Stimulated activated CD4-positive, alpha-beta T cell treated with anti-CD3 and anti-CD28 coated beads, TNF-alpha, amount 100 ng/mL, for 1 hour (primary cell): ENCODE measurements at places on chromosomes 12 and 14.
A peak's percentile ranks its signal among the peaks of the same experiment; 100 is the strongest.

DNA sequence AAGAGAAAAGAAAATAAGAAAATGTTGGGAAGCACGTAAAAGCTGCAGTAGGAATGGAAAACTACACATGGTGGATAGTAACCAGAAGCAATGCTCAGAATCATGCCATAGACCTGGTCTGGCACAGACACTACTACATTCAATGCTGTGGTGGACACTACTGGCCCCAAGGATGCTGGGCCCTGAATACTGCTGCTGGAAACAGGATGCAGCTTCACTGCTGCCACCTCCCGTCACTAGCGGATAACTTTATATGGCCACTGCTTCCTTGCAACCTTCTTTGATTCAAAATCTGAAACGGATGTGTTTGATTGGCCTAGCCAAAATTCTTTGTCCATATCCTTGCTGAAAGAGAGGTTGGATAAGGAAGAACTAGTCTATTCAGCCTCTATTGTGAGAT is 30.7 kb downstream of the ADCY6 start:
- DNase-seq: no peak

DNA sequence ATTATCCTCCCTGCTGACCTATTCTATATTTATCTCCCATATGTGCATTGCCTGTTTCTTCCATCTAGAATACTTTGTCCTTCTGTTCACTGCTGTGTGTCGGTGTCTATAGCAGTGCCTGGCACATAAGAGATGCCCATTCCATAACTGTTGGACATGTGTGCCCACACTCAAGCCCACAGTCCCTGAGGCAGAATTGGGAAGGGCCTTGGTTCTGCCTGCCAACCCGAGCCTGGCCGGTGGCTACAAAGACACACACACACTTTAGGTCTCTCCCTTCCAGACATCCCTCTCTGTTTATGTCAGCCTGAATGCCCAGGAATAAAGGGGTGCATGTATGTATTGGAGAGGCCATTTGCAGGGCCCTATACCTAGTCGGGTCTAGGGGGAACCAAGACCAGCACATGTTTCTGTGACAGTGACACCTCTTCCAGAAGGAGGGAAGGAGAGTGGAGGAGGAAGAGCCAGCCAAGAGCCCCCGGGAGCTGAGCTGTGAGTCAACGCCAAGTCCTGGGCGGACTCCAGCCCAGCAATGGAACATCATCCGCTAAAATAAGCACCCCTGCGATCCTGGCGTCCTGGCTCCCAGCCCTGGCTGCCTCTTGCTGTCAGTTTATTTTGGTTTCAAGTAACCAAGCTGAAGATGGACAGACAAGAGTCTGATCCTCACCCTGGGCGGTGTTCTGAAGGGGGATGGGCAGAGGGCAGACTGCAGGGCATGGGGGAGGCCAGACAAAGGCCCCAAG is 4.3 kb upstream of the ASB2 start:
- DNase-seq: no peak

- DNase-seq: no peak
Measured at GRCh38 chr14:103451401-103451800, 66.2 kb downstream of the MARK3 start.

DNA sequence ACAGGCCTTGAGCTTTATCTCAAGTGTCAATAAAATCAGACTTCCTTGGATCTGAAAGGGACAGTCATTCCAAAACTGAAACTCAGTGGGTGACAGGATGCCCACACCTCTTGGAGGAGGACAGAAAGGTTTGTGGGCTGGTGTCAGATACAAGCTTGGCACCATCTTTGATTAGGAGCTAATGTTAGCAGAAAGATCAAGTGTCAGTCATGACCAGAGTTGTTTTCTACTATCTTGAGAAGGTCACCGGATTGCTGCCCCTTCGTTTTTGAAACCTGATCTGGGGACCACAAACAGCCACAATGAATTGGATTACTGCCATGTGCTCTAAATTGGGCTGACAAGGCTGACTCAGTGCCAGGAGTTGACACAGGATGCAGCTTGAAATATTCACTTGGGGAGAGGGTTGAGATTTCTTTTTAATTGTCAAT is 88.3 kb downstream of the OTOGL start:
- DNase-seq: no peak

DNA sequence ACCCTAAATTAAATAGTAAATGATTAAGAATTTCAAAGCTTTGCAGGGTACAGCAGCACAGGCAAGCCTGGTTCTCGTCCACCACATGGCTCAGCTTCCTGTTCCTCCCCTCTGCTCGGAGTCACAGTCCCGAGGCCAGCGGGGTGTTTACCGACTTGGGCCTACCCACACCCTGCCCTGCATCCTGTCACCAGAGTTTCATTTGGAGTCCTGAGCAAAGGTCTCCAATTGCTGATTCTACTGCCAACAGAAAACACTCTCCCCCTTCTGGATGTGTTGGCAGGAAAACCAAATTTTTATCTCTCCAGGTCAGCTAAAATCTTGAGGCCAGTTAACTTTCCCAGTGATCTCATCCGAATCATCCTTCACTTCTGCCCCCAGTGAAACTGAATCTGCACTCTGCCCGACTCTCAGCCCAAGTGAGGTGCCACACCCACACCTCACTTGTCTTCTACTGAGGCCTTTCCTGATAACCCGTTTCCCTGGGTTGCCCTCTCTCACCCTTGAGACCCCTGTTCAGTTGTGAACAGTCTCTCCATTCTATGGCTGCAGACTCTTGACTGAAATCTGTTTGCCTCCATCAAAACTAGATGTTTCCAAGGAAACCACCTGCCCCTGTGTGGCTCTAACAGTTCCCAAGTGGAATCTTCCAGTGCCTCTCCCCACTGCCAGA is 71.2 kb downstream of the VCPKMT start:
- peak; percentile 26 for DNase-seq

DNA sequence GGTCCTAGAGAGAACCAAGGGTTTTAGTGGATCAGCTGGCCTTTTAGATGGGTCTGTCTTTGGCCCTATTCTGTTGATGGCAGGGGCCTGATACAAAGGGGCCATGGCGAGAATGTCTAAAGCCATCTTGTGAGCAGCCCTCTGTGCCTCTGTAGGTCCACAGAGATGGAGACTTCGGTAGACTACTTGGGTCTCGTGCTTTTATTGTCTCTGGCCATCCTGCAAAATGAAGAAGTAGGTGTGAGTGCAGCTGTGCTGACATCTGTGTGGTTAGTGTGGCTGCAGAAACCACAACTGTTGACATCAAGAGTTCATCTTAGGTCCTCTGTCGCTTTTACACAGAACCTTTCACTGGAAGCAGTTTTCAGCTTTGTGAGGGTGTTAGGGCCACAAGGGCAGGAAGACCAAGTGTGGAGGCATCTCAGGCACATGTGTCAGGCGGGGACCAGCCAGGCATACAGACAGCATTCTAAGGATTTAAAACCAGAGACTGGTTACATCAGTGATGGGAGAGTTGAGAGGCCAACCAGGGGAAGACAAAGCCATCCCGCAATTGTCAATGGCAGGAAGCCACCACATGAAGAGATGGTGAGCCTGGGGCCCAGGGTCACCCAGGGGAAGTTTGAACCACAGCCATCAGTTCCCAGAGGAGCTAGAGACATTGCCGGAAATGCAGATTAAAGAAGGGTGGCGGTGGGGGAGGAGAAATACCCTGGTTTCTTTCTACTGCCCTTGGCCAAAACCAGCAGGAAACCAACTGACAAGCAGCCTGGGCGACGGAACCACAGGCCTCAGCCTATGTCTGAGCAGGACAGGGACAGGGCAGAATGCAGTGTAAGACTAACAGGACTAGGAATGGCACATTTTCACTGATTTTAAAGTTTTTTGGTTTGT is 13.0 kb upstream of the TPCN1 start:
- no peak for DNase-seq

- DNase-seq: no peak
Measured at GRCh38 chr12:30898846-30899245, 27.7 kb upstream of the TSPAN11 start.

- no peak for DNase-seq
Measured at GRCh38 chr12:7373226-7373625, 69.4 kb downstream of the ACSM4 start.

DNA sequence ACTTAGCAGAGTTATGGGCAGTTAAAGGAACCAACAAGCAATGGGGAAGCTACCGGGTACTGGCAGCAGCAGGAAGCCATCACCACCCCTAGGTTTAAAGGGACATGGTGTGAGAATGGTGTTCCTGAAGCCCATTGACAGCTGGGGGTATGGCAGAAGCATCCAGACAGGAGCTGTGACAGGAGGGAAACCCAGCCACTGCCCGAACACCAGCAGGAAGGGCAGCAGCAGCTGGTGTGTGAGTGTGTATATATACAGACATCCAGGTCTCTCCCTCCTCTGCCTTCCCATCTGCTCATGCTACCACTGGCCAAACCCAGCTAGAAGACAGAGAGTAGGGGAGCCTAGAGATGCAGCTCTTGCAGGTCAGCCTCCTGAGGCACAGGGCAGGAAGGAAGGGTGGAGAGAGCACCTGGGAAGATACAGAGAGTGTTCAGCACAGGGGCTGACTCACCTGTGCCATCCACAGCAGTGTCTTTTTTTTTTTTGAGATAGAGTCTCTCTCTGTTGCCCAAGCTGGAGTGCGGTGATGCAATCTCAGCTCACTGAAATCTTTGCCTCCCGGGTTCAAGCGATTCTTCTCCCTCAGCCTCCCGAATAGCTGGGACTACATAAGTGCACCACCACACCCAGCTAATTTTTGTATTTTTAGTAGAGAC is 9.2 kb upstream of the ADCK1 start:
- DNase-seq: no peak

- DNase-seq: no peak
Measured at GRCh38 chr12:31906557-31907301, 52.5 kb upstream of the RESF1 start.

DNA sequence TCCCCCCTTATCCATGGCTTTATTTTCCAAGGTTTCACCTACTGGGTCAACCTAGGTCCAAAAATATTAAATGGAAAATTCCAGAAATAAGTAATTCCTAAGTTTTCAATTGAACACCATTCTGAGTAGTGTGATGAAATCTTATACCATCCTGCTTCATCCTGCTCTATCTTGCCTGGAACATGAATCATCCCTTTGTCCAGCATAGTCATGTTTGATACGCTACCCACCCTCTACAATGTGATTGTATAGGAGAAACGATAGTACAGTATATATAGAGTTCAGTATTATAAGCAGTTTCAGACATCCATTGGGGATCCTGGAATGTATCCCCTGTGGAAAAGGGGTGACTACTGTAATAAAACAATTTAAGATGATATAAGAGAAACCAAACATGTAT is 62.2 kb downstream of the IFNG start:
- DNase-seq: no peak

- no peak for DNase-seq
Measured at GRCh38 chr14:94494085-94494484, 15.2 kb downstream of the SERPINA12 start.

- no peak for DNase-seq
Measured at GRCh38 chr12:85299053-85299452, 19.0 kb downstream of the ALX1 start.

DNA sequence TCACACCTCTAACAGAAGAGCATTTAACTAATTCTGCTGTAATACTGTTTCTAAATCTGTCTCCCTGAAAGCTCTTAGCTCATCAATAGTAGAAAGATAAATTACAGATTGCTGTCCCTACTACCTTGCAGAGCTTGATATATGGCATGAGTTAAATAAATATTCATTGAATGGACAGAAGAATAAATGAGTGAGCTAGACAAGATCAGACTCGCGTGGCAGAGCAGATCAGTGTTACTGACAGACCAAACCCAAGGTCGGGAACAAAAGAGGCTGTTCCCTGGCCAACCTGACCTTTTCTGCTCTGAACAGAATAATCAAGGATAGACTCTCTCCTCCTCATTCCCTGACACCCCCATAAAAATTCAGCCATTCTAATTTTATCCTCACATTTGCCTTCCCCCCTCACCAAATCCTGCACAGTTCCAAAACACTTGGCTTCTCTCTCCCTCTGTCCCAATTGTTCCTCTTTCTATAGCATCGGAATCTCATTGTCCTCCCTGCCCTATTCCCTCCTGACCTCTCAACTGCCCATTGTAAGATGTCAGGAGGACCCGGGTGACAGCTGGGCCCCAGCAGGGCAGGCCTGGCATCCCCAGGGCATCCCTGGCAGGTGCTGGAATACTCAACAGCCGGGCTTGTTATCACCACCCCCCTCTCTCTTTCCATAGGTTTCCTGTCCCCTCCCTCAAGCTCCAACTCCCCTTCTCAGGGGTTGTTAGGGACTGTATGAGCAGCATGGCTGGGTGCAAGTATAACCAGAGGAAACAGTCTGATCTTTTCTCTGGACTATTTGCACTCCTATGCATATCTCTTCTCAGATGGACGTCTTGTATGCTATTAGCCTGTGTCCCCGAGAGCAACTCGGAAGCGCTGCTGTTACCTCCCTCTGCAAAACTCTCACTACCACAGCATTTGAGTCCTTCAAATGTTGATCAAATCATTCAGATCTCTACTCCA is 19.9 kb downstream of the NEUROD4 start:
- no peak for DNase-seq

DNA sequence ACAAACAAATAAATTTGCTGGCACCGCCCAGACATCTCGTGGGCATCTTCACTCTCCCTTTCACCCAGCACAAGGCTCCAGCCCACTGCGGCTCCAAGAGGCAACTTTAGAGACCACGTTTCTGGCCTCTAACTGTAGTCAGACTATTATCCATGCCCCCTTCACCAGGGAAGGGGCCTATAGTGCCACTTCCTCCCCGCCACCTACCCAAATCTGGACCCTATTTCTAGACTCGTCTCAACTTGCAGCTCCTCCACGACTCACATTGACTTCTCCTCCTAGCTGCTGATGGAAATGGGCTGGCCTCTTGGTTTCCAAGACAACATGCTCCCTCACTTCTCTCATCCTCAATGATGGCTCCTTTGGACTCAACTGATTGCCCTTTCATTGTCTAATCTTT is 12.3 kb downstream of the KRT1 start:
- DNase-seq: no peak

GRCh38 chr12:128385736-128386135 is 118.8 kb downstream of the TMEM132C start:
- no peak for DNase-seq
